Neuronal stem cell (in vitro differentiated cells): ENCODE measurements at places on chromosomes 3 and 15.

DNA sequence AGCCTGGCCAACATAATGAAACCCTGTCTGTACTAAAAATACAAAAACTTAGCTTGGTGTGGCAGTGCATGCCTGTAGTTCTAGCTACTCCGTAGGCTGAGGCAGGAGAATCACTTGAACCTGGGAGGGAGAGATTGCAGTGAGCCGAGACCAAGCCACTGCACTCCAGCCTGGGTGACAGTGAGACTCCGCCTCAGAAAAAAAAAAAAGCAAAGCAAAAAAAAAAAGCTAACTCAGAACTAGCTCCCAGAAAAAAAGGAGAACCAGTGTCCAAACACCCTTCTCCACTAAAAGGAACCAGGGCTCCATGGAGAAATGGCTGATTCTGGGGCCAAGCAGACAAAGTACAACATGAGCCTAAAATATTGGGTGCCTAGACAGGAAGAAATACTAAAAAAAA lies 16.7 kb upstream of the CRTC3 start:
- no peak for DNase-seq

DNA sequence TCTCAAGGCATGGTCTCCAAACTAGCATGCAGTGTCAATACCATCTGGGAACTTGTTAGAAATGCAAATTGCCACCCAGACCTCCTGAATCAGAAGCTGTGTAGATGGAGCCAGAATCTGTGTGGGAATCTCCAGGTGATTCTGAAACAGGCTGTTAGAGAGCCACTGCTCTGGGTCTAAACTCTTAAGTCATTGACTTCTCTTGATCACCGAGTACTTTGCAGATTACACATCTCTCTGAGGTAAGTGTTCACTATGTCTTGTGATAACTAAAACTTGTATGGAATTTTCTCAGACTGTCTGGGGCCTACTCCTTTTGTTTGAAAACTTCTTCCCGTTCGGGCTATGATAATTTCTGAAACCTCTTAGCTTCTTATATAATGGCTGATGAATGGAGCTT lies 315.6 kb downstream of the EDEM1 start:
- no peak for DNase-seq

DNA sequence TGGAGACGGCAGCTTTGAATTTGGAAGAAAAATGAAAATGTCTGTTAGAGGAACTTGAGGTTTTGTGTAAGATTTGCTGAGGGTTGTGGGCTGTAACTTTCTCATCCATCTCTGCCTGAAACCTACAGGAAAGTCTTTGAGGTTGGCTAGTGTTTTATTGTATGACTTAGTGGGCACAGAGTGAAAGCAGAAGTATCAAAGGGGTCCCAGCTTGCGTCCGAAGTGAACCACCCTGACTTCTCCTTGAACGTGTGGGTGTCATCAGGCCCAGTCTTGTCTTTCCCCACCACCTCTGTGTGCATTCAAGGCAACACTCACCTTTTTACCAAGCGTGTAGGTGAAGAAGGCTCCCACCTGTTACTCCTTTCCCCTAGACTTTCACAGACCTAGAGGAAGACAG lies 682.1 kb upstream of the CFAP20DC start:
- no peak for DNase-seq

DNA sequence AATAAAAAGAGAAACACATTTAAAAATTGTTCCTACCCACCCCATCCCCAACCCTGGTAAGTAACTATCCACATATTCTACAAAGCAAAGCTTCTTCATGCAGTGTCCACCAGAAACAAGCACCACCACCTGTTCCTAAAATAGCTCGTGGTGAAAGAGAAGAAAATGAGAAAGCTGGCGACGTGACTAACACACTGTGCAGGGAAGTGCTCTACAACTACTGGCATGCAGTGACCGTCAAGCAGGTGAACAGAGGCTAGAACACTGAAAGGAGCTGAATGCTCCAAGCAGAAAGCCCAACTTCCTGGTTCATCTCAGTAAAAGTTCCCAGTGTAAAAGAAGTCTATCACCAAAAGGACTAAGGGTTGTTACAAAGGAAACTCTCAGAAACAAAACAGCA lies 80.7 kb downstream of the NR2E3 start:
- no peak for DNase-seq

GRCh38 chr3:185421577-185422232 lies 58.8 kb downstream of the MAP3K13 start:
- no peak for DNase-seq

DNA sequence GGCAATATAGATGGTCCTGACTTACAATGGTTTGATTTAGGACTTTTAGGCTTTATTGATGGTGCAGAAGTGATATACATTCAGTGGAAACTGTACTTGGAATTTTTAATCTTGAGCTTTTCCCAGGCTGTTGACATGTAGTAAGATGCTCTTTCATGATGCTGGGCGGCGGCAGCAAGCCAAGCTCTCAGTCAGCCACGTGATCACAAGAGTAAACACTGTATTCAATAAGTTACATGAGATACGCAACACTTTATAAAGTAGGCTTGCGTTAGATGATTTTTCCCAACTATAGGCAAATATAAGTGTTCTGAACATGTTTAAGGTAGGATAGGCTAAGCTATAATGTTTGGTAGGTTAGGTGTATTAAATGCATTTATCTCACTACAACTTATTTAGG lies 17.9 kb downstream of the PARP9 start:
- no peak for DNase-seq

DNA sequence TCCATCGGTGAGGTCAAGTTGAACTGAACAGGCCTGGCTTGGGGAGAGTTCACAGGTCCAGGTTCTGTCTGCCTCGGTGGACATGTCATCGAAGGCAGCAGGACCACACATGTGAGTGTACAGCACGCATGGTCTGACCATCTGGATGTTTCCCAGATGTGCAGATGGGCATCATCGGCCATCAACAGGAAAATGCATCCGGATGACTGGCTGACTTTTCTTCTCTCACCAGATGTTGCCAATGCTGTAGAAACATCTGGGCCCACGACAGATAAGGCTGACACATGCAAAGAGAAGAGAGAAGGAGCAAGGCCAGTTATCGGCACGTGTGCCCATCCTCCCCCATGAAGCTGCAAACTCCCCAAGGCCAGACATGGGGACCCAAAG lies 45.1 kb downstream of the NOX5 start:
- DNase-seq, result no peak

- no peak for DNase-seq
These were observed 301.2 kb downstream of the MECOM start for GRCh38 chr3:169362301-169362700.

- no peak for DNase-seq
These were observed 24.7 kb upstream of the MCTP2 start for GRCh38 chr15:94206463-94207167.

GRCh38 chr15:78276064-78276943 lies 11.9 kb downstream of the DNAJA4 start:
- DNase-seq, result no peak

DNA sequence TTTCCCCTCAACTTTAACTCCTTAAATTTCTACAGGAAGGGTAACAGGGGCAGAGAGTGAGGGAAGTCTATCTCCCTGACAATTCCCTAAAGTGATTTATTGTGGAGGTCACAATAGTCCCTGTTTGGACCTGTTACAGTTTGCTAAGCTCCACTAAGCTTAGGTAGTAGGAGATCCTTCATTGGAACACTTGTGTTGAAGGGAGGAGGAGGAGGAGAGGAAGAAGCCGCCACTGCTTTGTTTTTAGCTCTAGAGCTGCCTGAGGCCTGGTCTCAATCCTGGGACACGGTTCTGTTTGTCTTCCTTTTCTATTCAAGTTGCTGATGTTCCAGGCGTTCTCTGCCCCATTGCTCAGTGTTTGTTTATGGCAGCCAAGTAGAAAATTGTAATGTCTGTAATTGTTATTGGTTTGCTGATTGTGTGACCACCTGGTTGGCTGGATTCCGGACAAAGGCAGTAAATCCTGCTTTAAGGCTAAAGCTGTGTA lies 48.4 kb downstream of the HES1 start:
- peak; percentile 15 for DNase-seq

DNA sequence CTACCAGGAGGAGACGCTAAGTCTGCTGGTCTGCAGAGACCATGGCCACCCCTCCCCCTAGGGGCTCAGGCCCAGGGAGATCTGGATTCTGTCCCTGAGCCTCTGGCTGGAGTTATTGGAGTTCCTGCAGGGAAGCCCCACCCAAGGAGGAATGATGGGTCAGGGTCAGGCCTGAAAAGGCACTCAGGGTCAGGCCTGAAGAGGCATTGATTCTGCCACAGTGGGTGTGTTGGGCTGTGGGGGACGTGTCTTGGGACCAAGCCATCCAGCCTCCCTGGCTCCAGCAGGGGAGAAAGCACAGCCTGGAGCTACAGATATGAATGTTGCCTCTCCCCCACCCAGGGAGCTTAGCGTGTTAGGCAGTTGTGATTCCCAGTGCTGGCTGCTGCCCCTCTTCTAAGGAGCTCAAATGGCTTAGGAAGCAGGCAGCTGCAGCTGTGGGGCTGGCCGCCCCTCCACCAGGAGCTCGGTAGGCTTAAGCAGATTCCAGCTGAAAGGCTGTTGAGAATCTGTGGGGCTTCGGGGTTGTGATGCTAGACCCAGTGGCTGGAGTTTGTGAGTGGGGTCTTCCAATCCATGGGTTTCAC lies 176.7 kb downstream of the CHL1 start:
- no peak for DNase-seq

GRCh38 chr3:188472336-188472735 lies 318.4 kb downstream of the LPP start:
- no peak for DNase-seq

GRCh38 chr15:38312190-38312589 lies 59.6 kb downstream of the SPRED1 start:
- no peak for DNase-seq

- DNase-seq, result no peak
These were observed 26.4 kb upstream of the HGD start for GRCh38 chr3:120708408-120708807.

GRCh38 chr3:134018406-134018805 lies 11.3 kb downstream of the SLCO2A1 start:
- DNase-seq, result no peak

- DNase-seq, result no peak
These were observed 90.0 kb downstream of the LRRK1 start for GRCh38 chr15:101009176-101009575.

GRCh38 chr3:139202226-139202958 lies 141.4 kb upstream of the MRPS22 start:
- peak; percentile 33 for DNase-seq

- DNase-seq, result no peak
These were observed 31.4 kb upstream of the PLXNA1 start for GRCh38 chr3:126951561-126951960.

DNA sequence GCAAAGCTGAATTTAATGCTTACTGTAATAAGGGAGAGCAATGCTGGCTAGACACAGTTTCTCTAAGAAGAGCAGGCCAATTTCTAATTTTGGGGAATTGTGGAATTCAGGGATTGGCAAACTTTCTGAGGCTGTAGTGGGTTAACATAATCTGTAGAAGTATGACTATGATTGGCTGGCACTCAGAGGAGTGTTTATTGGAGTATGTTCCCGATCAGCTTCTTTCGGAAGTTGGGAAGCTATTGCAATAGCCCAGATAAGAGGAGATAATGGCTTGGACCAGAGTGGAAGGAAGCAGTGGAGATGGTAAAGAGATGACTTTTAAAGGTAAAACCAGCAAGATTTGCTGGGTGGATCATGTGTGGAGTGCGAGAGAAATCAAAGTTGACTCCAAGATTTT lies 19.4 kb downstream of the TMOD3 start:
- no peak for DNase-seq

- no peak for DNase-seq
These were observed 116.9 kb upstream of the LRRFIP2 start for GRCh38 chr3:37291275-37291700.

- no peak for DNase-seq
These were observed 208.4 kb downstream of the TIGIT start for GRCh38 chr3:114502204-114502603.

- no peak for DNase-seq
These were observed 109.7 kb downstream of the GALK2 start for GRCh38 chr15:49279521-49280456.

- no peak for DNase-seq
These were observed 116.8 kb downstream of the TPRG1 start for GRCh38 chr3:189288348-189289235.

DNA sequence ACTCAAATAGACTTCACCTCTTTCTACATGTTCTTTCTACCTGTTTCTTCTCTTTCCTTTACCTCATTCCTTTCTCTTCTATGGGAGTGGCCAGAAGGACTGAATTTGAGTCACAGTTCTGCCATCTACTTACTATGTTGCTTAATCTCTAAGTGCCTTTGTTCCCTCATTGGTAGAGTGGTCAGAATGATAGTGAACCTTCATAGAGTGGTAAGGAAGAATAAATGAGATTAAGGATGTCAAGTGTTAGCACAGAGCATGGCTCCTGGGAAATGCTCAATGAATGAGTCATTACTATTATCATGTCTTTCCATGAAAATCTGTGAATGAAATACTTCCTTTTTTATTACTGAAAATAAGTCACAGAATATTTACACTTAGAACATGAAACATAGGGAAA lies 17.5 kb downstream of the TMEM207 start:
- DNase-seq, result no peak

- DNase-seq, result no peak
These were observed 37.3 kb downstream of the TLE3 start for GRCh38 chr15:70060214-70060992.

DNA sequence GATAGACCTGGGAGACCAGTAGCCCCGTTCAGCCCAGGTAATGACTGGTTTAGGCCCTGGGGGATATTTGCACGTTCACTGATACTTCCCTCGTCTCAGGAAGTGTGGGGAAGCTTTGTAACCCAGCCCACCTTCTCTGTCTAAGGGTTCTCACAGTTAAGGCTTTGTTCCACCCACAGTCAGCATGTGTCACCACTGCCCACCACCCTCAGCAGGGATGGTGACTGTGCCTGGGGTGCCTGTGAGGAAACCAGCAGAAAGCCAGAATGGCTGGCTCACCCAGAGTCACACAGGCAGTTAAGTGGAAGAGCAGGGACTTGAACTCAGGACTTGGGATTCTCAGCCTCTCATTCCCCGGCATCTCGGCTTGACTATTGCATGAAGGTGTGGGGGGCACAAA lies 5.2 kb downstream of the KBTBD13 start:
- no peak for DNase-seq

- no peak for DNase-seq
These were observed 31.4 kb upstream of the MGLL start for GRCh38 chr3:127853681-127854080.

DNA sequence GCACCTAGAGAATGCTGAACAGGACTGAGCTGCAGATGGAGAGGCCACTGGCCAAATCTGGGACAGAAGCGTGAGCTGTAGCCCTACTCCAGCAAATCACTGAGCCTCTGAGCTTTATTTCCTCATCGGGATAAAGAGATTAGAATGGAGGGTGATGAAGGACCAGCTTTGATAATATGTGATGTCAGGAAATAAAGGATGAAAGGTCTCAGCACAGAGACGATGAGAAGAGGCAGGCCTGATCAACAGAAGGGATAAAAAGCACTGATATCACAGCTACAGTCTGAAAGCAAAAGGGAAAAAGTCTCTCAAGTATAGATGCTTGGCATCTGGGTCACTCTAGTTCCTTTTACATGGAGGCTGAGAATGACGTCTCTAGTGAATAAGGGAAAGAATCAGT lies 70.0 kb downstream of the DHX30 start:
- DNase-seq, result no peak
